ENCODE measurements at places on chromosomes 1 and 21.

DNA sequence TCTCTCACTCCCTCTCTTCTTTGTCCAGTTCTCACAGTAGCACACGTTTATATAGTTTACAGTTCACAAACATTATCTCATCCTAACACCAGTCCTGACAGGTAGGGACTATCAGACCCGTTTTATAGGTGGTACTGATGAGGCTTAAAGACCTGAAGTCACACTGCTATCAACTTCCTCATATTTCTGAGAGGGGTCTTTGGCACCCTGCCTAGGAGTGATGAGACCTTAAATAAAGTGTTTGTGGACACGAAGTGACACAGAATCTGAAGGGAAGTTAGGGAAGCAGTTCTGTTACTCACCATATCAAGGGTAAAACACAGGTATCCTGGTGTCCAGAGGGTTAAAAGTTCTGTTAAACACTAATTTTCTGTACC is 590 bp upstream of the TACSTD2 start:
- no peak for DNase-seq

DNA sequence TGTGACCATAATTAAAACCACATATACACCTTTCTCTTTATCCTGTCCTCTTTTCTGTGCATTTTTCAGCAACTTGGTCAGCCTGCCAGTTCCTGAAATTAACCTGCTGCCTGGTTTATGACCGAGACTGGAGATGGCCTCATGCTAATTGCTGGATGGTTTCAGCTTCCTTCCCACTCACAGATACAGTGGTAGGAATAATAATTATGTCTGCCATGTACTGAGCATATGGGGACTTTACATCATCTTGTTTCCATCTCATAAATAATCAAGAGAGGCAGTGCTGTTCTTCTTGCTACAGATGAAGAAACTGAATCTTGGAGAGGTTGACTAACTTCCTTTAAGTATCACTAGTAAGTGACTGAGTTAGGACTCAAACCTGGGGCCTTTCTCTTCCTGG is 148.2 kb downstream of the NOS1AP start:
- DNase-seq = no peak

- DNase-seq = no peak
Observed at GRCh38 chr1:180251526-180252305, 21.7 kb downstream of the LHX4 start.

GRCh38 chr1:39165049-39165448 is 39.4 kb upstream of the MACF1 start:
- DNase-seq = peak; percentile 73

DNA sequence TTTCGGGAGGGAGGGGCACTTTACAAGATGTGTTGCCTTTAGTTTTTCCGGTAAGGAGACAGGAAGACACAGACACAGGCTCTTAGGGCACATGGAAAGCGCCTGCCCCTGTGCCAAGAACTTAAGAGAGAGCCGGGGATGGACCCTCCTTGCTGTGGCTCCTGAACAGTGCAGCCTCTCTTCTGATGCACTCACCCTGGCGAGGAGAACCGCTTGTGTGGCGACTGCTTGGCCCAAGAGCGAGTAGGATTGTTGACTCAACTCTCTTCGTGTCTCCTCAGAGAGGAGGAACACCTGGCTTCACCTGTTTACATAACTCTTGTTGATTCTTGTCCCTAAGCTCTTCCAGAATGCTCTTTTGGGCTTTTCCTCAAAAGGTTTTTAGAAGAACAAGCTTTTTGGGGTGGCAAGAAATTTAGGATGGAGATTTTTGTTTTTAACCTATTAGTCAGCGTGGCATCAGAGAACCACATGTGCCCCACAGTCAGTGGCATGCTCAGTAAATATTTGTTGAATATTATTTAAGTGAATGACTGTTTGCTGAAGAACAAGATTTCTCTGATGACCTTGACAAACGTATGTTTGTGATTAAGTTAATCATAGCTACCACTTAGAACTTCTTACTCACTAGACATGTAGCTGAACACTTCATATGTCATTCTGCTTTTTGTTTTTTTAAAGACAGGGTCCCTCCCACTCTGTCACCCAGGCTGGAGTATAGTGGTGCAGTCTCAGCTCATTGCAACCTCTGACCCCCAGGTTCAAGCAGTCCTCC is 60.6 kb downstream of the NFIA start:
- DNase-seq = no peak

- no peak for DNase-seq
Observed at GRCh38 chr1:22850281-22850680, 122.4 kb downstream of the LACTBL1 start.

GRCh38 chr1:53362270-53362669 is 34.4 kb upstream of the LRP8 start:
- no peak for DNase-seq

GRCh38 chr1:24644100-24644384 is 940 bp downstream of the SRRM1 start:
- DNase-seq = no peak

GRCh38 chr1:25657883-25658760 is 41.5 kb downstream of the MAN1C1 start:
- DNase-seq = no peak

- peak; percentile 52 for DNase-seq
Observed at GRCh38 chr1:157878059-157878458, 36.5 kb upstream of the CD5L start.

- DNase-seq = no peak
Observed at GRCh38 chr1:82962658-82963057, 1036.3 kb downstream of the TTLL7 start.

GRCh38 chr1:220219136-220219442 is 53.2 kb downstream of the RAB3GAP2 start:
- no peak for DNase-seq

DNA sequence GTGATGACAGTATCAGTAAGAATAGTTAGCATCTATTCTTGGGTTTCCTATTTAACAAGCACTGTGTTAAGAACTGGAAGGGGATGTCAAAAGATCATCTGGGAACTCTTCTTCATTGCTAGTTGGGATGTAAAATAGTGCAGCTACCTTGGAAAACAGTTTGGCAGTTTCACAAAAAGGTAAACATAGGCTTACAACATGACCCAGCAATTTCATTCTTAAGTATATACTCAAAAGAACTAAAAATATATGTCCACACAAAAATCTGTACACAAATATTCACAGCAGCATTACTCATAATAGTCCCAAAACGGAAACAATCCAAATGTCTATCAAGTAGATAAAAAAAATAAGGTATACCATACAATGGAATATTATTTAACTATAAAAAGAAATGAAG is 45.7 kb downstream of the DIPK1A start:
- no peak for DNase-seq

DNA sequence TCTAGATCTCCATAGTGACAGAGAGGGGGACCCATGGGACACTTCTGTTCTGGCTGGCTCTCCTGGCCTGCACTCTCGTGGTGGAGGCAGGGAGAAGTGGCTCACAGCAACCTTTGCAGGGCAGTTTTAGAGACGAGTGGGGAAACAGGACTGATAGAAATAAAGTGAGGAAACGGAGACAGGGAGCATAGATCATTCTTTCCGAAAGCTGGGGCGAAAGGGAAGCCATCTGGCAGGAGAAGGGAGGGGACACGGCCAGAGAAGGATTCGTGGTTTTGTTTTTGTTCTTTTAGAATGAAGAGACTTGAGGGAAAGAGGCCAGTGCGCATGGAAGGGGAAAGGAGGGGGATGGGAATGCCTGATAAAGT is 3.5 kb downstream of the TIE1 start:
- DNase-seq = no peak

DNA sequence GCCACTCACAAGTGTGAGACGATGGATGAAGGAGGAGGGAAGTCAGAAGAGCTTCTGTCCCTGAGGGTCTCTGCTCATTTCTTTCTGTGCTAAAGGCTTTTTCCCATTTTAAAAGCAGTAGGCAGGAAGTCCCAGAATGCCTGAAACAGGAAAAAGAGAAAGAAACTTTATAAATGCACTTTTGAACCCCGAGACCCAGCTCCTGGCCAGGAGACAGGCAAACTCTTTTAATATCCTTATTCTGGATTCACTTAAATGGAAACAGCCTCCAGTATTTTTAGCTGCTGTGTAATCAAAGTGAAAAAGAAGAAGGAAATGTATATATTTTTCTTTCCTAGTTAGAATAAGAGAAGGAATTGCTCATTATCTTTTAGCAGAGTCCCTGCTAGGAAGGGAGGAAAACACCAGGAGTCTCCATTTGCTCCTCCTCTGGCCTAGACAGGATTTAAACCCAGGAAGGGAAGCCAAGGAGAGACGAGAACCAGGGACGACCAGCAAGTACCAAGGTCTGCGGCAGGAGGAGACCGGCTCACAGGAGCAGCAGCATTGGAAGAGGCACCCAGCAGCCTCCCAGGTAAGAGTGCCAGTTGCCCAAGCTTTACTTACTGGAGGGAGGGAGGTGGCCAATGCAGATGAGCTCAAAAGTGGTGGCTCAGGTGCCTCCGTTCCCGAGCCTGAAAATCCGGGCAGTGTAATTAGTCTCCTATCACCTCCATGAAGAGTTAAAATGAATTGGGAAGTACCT is at the start of gene TNN:
TSS of gene TNN (plus strand) at position 472 of the 745 bp plus-strand sequence. CDS start 9,586 bp downstream, outside the sequence.
- DNase-seq = no peak

- peak; percentile 42 for DNase-seq
Observed at GRCh38 chr1:220696863-220697231, 6.7 kb downstream of the C1orf115 start.

DNA sequence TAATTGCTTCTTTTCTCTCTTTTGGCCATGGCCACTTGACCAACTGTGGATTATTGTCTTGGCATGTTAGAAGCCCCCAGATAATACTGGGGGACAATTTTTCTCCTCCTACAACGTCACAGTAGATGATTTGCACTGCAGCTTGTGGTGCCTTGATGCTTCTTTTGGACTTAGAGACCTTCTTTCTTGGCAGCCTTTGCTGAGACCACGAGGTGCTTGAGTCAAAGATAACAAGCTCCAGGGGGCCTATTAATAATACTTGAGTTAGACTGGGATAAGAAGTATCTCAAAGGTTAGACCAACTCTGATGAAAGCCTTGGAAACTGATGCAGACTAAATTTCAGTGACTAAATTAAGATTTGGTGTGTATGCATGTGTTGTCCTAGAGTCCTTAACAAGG is 3.2 kb downstream of the PPP1R12B start:
- peak; percentile 22 for DNase-seq

DNA sequence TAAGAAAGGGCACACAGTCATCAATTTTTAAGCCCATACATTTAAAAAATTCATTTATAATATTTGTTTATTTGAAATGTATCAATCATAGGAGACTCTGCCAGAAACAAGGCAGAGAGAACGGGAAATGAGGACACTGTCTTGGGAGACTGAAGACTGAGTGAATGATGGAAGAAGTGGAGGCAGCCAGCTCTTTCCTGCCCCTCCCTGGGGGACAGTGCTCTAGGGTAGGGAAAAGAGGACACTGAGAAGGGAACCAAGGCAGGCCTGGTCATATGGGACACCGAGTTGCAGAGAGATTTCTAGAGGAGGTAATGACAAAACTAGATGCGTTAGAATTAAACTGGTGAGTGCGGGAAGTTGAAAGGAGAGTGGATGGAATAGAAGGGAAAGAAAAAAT is 31.6 kb downstream of the EEIG2 start:
- no peak for DNase-seq

- peak; percentile 82 for DNase-seq
Observed at GRCh38 chr1:27574871-27575831, 28.8 kb downstream of the AHDC1 start.

Measured in fibroblast of pulmonary artery (primary cell).